ENCODE measurements at places on chromosomes 2 and 18.

DNA sequence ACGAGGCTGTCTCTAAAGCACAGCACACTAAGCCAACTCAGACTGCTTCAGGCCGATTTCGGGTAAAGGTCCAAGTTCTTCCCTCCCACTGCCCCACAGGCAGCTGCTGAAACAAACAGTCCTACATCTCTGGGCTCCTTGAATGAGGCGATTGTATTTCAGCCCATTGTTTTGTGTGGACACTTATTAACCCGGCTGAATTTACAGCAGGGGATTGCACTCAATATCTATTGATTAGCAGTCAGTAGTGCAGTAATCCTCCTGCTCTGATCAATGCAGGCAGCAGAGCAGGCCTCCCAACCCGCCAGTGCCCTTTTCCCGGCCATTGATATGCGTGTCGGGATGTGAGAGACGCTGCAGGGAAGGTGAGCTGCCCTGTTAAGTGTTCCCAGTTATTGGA is 330.1 kb downstream of the CMPK2 start:
- DNase-seq: no peak

DNA sequence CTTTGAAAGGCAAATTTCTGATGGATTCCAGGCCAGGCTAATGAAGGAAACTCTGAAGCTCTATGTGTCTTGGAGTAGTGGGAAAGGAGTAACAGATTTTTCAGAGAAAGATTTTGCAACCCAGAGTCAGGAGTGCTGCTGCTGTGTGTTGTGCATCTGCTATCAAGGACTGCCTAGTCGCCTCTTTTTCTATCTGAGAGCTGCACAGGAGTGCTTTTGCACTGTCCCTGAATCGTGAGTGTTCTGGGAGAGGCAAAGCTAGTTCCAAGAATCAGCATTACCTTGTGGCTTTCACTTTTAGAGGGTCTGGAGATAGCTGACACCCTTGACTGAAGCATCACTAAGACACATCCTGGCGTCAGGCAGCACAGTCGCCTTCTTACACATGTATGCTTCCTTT is 336.4 kb downstream of the PARD3B start:
- DNase-seq: no peak

GRCh38 chr18:13313006-13313686 is 94.6 kb downstream of the LDLRAD4 start:
- DNase-seq: no peak

GRCh38 chr18:65206551-65207260 is 544.1 kb upstream of the CDH7 start:
- DNase-seq: no peak

- no peak for DNase-seq
Measured at GRCh38 chr2:80019571-80020460, 284.7 kb downstream of the LRRTM1 start.

GRCh38 chr2:48993576-48993975 is 160.7 kb downstream of the FSHR start:
- DNase-seq: no peak

GRCh38 chr18:48137374-48138081 is 207.1 kb upstream of the SMAD2 start:
- DNase-seq: no peak

GRCh38 chr18:46379323-46379950 is 275.3 kb downstream of the HAUS1 start:
- no peak for DNase-seq

DNA sequence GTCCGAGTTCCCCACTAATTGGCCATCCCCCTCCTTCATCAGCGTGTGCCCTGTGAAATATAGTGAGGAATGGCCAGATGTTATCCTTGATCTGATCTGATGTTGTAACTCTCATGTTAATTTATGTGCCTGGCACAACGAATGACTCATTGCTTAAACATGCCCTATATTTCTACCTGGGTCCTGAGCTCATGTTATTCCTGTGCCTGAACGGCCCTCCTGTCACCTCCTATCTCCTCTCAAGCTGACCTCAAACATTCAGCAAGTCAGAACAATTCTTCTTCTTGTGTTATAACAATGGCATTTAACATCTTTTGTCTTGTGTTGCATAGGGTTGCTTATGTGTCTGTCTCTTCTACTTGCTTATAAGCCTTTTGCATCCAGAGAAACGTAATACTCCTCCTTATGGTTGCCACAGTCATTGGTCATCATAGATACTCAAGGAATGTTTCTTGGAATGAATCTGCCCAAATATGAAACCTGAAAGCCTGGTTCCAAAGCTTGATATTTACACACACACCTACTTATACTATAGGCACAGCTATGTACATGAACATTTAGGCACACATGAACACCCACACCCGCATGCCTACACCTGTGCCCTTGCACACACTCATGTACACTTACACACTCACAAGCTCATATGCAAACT is 80.2 kb upstream of the PHLPP1 start:
- no peak for DNase-seq

DNA sequence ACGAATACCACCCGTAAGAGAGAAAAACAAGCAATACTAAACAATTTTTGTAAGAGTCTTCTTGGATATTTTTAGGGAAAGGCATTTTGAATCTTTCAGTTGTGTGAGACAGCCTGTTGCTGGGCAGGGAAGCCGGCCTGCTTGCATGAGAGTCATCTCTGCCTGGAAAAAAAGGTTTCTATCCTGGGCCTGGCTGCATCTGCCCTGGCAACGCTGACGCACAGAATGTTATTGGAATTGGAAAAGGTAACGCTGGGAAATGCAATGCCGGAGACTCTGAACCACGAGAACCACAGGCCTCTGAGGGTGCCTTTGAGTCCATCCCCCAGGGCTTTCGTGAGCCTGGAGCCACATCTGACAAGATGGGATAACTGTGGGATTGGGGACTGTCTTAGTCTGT is 17.9 kb upstream of the NPAS2 start:
- DNase-seq: peak; percentile 76

GRCh38 chr2:192901446-192901845 is 706.7 kb upstream of the TMEFF2 start:
- DNase-seq: no peak

DNA sequence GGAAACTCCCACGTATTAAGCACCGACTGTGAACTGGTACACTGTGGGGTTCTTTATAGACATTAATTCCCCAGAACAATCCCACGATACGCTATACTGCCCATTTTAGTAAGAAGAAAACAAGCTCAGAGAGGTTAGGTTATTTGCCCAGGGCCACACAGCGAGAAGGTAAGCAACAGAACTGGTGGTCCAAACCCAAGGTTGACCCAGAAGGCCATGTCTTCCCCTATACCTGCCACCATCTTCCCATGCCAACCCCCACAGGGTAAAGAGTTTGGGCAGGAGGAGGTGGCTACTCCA is 69.9 kb downstream of the MARCO start:
- DNase-seq: no peak

- DNase-seq: peak; percentile 19
Measured at GRCh38 chr2:11996618-11997017, 250.2 kb downstream of the LPIN1 start.

DNA sequence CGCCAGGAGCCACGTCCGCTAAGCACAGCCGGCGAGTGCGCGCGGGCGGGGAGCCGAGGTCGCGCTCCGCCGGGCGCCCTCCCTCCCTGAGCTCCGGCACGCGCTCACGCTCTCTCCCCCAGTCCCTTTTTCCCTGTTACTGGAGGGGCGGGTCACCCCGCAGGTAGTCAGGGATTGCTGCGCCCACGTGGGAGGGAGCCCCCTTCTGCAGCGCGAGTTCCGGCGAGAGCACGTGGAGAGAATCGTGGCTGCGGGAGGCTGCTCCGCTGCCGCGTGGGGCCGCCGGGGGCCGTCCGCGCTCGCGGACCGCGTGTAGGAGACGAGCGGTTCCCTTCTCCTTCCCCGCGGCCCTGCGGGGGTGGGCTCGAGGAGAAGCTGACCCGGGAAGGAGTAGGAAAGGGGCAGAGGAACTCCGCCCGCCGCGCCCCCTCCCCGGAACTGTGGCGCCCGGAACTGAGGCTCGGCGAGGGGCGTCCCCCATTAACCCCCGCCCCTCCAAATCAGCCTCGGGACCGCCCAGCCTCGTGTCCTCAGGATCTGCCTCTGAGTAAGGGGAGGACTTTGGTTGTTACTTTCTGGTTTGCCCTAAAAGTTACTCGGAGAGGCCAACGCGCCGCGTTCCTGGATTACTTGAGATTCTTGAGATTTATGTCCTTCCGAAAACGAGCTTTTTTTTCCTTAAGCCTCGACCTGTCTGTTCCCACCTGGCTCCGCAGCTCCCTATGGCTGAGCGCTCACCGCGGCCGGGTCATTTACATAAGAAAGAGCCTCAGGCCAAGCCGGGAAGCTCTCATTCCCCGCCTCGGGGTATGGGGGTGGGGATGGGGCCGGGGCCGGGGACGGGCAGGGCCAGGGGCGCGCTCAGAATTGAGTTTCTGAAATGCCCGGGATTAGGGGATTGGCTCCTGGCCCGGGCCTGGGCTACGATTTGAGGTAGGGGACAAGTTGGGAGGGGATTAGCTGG is 1.1 kb downstream of the HK2 start:
- DNase-seq: peak; percentile 53

GRCh38 chr2:110818767-110819481 is 86.6 kb downstream of the ACOXL start:
- DNase-seq: no peak

DNA sequence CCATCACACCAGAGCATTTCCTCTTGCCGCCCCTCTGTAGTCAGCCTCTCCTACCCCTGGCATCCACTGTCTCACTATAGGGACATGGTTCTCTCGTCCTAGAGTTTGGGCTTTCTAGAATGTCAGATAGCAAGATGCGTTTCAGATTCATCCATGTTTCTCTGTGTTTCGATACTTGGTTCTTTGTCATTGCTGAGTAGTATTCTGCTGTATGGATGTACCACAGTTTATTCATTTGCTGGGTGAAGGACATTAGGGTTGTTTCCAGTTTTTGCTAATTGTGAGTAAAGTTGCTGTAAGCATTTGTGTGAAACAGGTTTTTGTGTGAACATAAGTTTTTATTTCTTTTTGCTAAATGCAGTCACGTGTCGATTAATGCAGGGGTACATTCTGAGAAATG is 3.8 kb downstream of the ZNF532 start:
- DNase-seq: no peak

- no peak for DNase-seq
Measured at GRCh38 chr18:79545736-79546171, 133.8 kb upstream of the CTDP1 start.

DNA sequence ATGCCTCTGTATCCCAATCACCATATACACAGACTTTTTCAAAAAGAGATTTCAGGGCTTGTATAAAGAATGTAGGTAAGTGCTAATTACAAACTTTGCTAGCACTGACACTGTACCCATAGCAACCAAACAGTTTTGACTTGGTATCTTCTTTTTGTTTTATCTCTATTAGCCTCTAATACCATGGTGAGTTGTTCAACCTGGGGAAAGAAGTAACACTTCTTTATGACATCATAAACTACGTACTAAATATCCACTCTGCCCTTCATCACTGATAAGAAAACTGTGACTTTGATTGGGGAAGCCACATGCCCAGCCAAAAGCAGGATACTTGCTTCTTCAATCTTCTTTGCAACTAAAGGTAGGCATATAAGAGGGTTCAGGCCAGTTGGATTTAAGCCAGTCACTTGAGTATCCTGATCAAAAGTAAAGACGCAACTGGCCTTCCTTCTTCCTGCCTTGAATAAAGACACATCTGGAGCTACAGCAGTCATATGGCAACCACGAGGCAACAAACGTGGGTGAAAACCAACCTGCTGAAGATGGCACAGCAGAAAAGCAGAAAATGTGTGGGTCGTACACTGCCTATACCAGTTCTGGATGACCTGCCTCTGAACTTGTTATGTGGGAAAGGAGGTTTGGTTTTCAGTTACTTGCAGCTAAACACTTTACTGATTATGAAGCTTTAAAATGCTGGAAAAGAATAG is 16.4 kb downstream of the THADA start:
- no peak for DNase-seq

GRCh38 chr2:237568121-237568660 is 1.8 kb downstream of the PRLH start:
- DNase-seq: no peak

- DNase-seq: no peak
Measured at GRCh38 chr2:32715391-32715841, 87.6 kb downstream of the TTC27 start.

DNA sequence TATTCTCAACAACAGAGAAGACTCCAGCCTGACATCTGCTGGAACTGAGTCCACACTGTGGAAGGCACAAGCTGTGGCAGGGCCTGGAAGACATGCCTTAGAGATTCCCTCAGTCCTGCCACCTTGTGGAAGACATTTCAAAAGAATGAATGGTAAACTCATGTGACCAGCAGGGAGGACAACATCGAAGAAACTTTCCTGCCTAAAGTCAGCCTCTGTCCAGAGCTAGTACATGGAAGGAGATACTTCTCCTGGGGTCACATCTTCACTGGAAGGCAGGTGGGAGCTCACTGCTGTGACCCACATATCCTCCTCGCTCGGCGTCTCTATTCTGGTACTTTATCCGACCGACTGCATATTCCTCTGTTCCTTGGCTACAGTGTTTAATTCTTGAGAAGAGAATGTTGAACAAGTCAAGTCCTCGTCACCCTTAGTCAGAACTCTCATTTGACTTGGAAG is 59.5 kb downstream of the PUM2 start:
- DNase-seq: peak; percentile 33

DNA sequence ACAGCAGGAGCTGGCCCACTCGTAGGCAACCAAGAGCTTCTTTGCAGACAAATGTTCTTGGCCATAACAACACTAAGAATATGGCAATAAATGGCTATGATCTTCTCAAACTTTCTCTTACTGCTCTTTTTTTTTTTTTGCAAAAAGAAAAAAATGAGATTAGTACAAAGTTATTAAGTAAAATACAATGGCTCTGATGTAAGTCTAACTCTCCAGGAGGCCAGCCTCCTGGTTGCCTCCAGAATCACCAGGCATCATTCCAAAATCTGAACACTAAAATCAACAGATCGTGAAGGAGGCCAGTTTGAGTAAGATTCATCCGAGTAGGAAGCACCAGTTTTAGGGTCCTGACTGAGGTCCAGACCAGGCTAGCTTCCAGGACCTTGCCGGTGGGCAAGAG is 20.8 kb upstream of the FIGN start:
- DNase-seq: no peak

DNA sequence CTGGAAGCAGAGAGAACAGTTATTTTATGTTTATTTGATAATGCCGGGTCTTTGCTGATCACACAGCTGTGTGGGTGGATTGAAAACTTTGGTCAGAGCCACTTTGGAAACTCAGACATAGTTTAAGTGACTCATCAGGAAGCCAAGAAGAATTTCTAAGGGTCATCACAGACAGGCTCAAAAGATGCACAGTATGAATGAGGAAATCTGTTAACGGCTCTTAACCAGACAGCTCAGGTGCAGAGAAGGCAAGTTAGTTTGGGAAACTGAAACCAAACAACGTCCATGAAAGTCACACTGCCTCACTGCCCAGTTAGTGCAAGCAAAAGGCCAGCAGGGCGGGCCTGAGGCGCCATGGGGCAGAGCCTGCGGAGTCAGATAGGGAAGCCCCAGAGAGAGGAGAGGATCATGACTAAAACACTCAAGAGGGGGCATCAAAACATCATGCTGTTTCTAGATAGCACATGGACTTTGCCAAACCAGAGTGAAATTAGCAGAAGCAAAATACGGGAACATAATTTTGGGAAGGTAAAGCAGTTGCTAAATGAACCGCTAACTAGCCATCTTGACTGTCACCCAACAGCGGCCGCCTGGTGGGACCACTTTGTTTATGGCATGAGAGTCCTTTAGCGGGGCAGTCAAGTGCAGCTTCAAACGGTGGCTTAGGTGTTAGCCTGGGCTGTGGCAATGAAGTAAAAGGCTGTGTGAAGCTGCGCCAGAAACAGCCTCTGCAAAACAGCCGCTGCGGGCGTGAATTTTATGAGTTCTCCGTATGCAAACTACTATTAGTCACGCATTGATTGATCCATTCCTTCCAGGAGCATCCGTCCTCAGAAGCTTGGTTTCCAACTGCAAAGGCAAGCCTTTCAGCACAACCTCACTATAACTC is 101.2 kb downstream of the KCTD18 start:
- no peak for DNase-seq

- DNase-seq: no peak
Measured at GRCh38 chr2:169095621-169096105, 26.3 kb downstream of the DHRS9 start.

Data from hindlimb muscle (tissue), 1 donor.